Muscle of arm (tissue), 14 donors: ENCODE measurements at places on chromosomes 2 and 18.

DNA sequence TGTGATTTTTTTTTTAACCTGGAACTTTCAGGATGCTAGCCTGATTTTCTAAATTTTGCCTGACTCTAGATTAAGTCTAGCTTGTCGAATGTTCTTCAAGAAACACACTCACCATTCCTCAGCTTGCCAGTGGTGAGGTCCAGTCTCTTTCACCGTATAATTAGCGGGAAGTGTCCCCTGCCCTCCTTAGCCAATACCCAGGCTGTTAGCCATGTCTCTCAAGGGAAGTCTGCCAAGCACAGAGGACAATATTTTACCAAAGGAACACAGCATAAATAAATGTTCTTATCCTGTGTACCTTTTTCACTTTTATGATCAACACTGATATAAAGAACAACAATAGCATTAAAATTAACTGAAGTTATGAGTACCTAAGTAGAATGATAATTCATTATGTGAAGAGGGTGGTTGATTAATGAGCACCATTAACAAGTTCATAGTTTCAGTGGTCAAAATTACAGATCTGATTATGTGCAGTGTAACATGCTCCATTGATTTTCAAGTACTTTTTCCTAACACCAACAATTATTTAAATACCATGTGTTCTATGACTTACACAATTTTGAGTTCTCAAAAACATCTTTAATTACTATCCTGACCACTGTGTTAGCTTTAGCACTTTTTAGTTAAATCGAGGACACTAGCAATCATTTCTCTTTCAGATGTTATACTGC is 445.8 kb upstream of the RAB12 start:
- no peak for DNase-seq

GRCh38 chr2:48066000-48066399 is 159.7 kb upstream of the FBXO11 start:
- no peak for DNase-seq

GRCh38 chr2:127698553-127699355 is 2.5 kb upstream of the SFT2D3 start:
- DNase-seq: no peak

- no peak for DNase-seq
These were observed 39.1 kb downstream of the PGAP1 start for GRCh38 chr2:196887431-196887830.

DNA sequence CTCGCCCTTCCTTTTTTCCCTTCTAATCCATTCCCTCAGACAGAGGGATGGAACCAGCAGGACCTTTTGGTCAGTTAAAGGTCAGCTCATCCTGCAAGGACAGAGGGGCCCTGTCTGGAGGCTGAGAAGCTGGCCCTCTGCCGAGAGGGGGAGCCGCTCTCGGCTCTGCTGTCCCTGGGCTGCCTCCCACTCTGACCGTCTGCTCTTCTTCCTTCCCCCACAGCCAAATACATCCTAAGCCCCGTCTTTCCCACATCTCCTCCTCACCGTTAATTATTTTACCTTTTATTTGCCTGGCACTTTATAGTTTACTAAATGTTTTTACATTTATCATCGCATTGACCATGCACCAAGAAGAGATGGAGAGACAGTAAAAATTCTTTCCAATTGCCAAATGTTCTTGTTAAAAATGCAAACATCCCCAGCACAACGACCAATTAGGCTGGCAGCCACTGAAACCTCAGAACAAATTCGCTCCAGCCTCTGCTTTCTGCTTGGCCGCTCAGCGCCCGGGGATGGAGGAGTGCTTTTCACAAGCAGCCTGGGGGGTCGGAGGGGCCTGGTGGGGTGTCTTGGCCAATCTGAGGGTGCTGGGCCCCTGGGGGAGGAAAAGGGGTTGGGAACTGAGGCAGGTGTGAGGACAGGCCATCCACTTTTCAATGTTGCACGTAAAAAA is 123.7 kb downstream of the TNS1 start:
- peak; percentile 45 for DNase-seq

GRCh38 chr18:24502667-24503523 is 42.5 kb downstream of the HRH4 start:
- DNase-seq: no peak

DNA sequence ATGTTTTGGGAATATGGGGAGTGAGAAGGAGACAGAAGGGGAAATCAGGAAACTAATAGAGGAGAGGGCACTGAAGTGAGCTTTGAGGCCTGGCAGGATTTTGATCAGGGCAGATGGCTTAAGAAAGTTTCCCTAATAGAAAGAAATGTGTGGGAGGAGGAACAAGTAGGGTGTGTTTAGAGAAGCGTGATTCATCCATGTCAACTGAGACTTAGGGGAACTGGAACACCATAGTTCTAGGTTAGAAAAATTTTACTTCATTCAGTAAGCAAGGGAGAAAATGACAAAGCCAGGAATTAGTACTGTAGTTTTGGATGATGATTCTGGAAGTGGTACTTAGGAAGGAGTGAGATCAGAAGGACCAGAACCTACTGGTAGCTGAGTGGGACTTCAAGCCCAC is 296.0 kb downstream of the PLCL1 start:
- no peak for DNase-seq

DNA sequence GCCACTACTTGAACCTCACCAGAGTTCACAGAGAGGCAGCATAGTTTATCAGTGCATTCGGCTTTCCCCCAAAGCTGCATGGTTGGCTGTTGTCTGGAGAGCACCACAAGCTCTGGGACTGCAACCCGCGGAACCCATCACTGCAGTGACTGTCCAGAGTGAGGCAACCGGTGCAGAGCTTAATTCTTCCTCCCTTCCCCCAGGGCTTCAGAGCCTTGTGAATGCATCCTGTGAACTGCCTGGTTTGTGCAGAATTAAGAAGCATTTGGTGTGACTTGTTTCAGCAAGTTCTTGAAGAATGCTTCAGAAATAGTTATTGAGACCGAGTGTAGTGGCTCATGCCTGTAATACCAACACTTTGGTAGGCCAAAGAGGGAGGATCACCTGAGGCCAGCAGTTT is 99.2 kb upstream of the FOSL2 start:
- DNase-seq: no peak

DNA sequence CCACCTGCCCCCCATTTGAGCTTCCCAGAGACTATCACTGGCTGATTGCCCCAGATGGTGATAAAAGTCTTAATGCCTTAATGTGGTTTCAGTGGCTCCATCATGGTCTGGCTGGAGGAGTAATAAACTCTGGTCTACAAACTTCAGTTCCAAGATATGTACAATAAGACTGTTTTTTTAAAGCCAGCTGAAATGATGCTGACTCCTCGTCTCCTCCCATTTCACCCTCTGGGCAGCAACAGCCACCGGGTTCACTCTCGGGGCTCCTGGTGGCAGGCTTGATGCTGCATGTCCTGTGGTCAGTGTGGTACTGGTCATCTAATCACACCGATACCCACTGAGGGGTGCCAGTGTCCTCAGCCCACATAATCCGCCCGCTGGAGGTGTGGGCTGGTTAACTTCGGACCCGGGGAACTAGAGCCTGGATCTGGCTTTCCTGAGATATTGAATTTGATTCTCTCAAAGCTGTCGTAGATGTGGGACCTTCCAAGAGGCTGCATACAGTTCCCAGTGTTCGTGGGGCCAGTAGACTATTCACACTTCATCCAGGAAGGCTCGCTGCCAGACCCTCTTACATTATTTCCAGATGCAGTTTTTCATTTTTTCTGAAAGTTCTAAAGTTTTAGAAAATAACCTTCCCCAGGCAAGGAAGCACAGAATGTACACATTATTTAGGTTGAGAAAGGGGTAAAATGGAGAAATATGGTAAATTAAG is 95.3 kb downstream of the GALR1 start:
- peak; percentile 84 for DNase-seq

DNA sequence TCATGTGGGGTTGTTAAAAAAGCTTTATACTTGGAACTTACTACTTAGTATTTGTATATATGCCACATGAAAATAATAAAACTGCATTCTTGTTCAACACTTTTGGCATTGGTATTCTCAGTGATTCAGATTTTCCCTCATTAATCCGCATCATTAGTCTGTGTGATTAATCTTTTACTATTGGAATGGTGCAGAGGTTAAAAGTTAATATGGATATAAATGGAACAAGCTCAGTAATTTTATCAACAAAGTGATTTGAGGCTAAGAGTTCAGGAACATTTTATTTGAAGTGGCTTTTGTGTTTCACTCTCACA is 45.4 kb upstream of the REG3G start:
- peak; percentile 43 for DNase-seq

GRCh38 chr2:148201075-148202004 is 180.4 kb downstream of the MBD5 start:
- DNase-seq: no peak

DNA sequence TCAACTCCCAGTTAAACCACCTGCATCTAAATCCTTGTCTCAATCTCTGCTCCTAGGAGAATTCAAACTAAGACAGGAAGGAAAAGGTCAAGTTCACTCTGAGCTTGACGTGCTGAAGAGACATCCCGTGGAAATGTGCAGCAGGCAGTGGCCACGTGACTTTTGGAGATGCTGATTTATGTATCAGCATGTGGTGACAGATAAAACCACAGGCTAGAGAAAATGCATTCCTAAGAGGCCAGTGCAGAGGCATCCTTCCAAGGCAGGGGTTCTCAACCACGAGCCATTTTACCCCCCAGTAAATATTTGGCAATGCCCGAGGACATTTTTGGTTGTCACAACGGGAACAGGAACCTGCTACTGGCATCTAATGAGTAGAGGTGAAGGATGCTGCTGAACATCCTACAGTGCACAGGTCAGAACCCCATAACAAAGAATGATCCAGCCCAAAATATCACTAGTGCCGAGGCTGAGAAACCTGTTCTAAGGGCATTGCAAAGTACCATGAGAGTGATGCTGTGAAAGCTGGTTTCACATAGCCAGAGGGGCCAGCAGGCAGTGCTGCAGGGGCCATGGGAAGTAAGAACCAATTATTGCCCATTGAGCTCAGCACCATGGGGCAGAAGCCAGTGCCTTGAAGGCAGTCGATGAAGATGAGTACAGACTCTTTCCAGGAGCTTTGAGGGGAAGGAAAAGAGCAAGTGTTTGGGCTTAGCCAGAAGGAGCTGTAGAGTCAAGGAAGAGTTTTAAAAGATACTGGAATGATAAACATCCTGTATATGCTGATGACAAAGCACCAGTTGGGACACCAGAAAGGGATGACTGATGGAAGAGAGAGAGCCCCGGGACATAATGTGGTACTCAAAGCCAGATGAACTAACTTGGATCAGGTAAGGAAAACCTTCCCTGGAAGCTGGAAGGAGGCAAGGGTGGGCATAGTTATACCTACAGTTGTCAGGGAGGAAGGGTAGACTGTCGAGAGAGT is 174.6 kb downstream of the HAUS1 start:
- DNase-seq: no peak

DNA sequence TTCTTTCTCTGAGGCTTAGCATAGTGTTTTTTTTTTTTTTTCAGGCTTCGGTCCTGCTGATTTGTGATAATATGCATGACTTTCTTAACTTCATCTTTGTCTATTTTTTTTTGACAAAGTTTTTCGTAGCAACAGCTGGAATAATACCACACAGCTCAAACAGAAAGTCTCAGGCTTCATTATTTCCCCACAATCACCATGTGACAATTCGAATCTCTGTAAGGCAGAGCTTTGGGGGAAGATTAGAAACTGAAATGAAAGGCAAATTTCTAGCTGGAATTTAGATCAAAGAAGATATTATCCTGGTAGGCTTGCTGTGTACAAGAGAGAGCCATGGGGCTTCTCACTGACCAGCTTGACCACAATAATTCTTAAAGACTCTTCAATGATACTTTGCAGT is 12.2 kb upstream of the CD28 start:
- no peak for DNase-seq

- DNase-seq: no peak
These were observed 142.2 kb downstream of the MAP2 start for GRCh38 chr2:209565896-209566582.

DNA sequence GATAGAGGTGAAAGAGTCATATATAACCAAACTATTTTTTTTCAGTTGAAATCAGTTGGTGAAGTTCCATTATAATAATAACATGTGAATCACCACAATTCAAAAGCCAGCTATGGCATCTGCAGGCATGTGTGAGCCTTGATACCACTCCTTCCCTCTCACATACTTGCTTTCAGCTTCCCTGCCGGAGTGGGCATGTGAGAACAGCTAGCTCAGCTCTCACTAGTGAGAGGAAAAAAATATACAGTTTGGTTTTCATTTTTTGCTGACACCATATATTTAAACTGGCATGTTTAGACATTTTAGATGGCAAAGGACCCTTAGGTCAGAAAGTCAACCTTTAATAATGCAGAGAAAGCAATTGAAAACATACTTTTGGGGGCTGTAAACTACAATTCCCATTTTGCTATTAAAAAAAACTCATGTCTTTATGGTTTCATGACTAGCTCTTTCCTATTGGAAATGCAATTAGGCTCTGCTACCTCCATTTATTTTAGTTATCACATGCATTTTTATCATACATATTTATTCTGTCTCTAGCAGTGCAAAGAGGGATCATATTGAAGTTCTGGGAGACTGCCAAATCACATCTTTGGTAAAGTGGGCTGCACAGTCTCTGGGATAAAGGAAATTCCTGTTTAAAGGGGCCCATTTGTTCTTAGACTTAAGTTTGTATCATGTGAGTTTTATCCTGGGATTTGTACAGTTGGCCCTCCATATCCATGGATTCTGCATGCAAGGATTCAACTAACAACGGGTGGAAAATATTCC is 33.2 kb upstream of the SLC40A1 start:
- no peak for DNase-seq

- DNase-seq: no peak
These were observed 679.6 kb upstream of the CHAC2 start for GRCh38 chr2:53087874-53088461.

DNA sequence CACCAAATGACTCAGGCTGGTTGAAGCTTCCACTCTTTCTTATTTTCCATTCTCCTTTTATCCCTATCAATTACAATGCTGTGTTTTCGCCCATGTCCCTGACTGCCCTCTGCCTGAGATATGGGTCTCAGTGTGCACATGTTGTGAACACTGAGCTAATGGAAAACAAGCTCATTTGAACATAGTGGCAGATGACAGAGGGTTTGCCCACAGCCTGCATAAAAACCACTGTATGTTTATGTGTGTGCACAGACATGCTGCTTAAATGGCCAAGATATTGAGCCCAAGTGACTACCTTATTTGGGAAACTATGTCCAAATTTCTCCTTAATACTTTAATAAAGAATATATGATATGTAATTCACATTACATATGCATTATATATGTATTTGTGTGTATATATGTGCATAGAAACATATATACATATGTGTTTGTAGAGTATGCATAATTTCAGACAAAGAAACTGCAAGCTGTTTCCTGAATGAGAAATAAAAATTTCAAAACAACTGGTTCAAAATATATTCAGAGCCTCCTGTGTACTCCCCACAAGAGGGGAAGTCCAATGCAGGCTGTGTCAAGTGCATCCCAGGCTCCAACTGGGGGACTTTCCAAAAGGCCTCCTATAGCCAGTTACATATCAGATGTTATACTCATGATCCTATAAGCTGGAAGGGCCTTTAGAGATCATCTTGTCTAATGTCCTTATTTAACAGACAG is 92.7 kb upstream of the CD302 start:
- DNase-seq: no peak

GRCh38 chr2:190840569-190841172 is 40.0 kb upstream of the GLS start:
- no peak for DNase-seq
